ENCODE measurements at places on chromosomes 7 and 10.

- no peak for DNase-seq
Observed at GRCh38 chr7:148540041-148540738, 50.4 kb upstream of the C7orf33 start.

DNA sequence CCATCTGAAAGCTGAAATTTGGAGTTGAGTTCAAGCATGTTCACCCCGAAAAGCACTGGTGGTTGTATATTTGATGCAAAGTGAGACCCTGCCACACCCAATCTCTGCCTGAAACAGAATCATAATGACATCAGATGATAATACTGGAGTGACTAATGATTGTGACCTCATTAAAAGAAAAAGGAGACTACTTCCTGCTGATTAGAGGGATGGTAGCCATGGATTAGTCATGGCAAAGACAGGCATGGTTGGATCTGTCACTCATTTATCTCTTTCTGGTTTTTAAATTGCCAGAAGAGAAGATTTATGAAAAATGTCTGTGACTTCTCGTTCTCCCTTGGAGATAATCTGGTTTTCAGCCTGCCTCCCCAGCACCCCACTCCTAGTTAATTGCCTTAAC, 101.2 kb downstream of the BAMBI start:
- no peak for DNase-seq

GRCh38 chr10:9209105-9209798, 1154.8 kb downstream of the GATA3 start:
- DNase-seq = no peak

DNA sequence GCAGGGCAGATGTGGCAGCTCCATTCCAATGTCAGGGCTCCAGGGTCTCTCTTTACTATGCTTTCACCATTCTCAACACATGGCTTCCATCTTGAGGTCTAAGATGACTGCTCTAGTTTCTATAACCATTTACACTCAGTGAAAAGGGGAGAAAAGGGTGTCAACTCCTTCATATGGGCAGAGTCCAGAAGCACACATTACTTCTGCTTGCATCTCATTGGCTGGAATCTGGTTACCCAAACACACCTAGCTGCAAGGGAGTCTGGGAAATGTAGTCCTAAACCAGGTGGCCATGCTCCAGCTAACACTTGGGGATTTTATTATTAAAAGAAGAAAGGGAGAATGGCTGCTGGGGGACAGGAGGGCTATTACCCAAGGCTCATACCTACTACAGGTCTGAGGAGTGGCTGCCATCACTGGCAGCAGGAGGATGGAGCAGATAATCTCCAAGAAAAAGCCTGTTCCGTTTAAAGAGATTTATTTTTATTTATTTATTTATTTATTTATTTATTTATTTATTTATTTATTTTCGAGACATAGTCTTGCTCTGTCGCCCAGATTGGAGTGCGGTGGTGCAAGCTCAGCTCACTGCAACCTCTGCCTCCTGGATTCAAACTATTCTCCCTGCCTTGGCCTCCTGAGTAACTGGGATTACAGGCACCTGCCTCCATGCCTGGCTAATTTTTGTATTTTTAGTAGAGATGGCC, 29.1 kb upstream of the LBX1 start:
- DNase-seq = no peak
